Naive thymus-derived CD4-positive, alpha-beta T cell (primary cell): ENCODE measurements at places on chromosomes 3 and 15. TPM values are rescaled to one million over a fixed set of nuclear protein-coding genes. Genes with fewer than 3 reads are reported as not detected.

IL17RE gene
- 1.3 TPM in 2 replicates for total RNA-seq

TEX55 gene
- total RNA-seq = not detected

PCLAF gene
- 1.1 TPM for total RNA-seq

C3orf52 gene
- 9.8 and 12.3 TPM in 2 replicates for total RNA-seq

TTC23 gene
- total RNA-seq = 0.92 TPM

GRCh38 chr3:32564195-32564594, 6.5 kb downstream of the DYNC1LI1 start:
- H3K27ac ChIP-seq = no peak overlapping the region
- no peaks in the 10 kb centered on the region for H3K27me3 ChIP-seq
- no peak for DNase-seq
- no peaks in the 10 kb centered on the region for H3K36me3 ChIP-seq
- H3K4me1 ChIP-seq = peaks cover 11% of the 10 kb centered on the region

- peaks cover 82% of the 10 kb centered on the region for H3K4me1 ChIP-seq
- H3K27me3 ChIP-seq = no peaks in the 10 kb centered on the region
- peaks cover 15% of the 10 kb centered on the region for H3K36me3 ChIP-seq
- peak; percentile 50 for DNase-seq
- H3K4me3 ChIP-seq = peak overlapping the region; percentile 28
These were observed 48.8 kb downstream of the GLB1 start for GRCh38 chr3:33047842-33048834.

- H3K4me1 ChIP-seq = no peaks in the 10 kb centered on the region
- no peaks in the 10 kb centered on the region for H3K27me3 ChIP-seq
- no peaks in the 10 kb centered on the region for H3K36me3 ChIP-seq
- no peak for DNase-seq
- H3K27ac ChIP-seq = no peak overlapping the region
- H3K4me3 ChIP-seq = no peak overlapping the region
These were observed 5.8 kb downstream of the RARB start for GRCh38 chr3:25433868-25434267.

DNA sequence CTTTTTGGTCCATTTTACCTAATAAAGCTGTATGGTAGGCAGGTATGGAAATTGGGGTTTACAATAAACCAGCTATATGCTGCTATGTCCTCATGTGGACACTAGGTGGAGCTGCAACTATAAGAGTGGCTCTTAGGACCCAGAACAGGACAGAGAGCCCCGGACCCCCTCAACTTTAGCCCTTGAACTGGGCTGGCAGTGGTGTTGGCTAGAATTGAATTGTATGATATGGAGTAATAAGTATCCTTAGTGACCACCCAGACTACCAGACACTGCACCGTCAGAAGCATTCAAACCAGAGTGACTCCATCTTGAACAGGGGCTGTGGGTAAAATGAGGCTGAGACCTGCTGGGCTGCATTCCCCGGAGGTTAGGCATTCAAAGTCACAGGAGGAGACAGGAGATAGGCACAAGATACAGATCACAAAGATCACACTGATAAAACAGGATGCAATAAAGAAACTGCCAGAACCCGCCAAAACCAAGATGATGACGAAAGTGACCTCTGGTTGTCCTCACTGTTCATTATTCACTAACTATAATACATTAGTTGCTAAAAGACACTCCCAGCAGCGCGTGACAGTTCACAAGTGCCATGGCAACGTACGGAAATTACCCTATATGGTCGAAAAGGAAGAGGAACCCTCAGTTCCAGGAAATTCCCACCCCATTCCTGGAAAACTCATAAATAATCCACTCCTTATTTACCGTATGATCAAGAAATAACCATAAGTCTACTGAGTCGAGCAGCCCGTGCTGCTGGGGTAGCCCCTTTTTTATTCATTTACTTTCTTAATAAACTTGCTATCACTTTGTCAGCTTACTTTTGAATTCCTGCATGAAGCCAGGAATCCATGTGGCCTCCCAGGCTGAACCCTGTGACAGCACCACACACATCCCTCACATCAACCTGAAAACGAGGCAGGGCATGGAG, 68.7 kb upstream of the BLM start:
- no peaks in the 10 kb centered on the region for H3K27me3 ChIP-seq
- peaks cover 17% of the 10 kb centered on the region for H3K36me3 ChIP-seq
- H3K4me1 ChIP-seq = peaks cover 15% of the 10 kb centered on the region

- H3K4me3 ChIP-seq = no peak overlapping the region
- H3K36me3 ChIP-seq = no peaks in the 10 kb centered on the region
- H3K27me3 ChIP-seq = no peaks in the 10 kb centered on the region
- no peak for DNase-seq
These were observed 490.2 kb downstream of the IGSF11 start for GRCh38 chr3:118544458-118544857.

GRCh38 chr3:17901893-17902292, 159.5 kb upstream of the TBC1D5 start:
- H3K4me3 ChIP-seq = no peak overlapping the region
- no peak for DNase-seq
- no peaks in the 10 kb centered on the region for H3K4me1 ChIP-seq
- no peaks in the 10 kb centered on the region for H3K27me3 ChIP-seq
